ENCODE measurements at places on chromosomes 5 and 9.

DNA sequence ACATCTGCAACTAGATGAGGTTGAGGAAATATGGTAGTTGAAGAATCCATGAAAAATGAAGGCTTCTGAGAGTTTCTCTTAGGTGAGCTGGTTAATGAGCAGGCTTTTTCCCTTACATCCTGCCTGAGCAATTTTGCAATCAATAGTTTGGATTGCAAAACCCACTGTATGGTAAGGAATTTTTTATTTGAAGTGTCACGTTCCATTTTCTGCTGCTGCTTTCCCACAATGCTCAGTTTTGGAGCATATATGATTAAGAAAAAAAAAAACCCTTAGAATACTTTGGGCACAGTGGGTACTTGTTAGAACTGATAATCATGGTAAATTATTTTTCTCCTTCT is 144.2 kb downstream of the PCSK1 start:
- DNase-seq = no peak

- no peak for DNase-seq
These were observed 28.2 kb downstream of the RAB14 start for GRCh38 chr9:121173501-121173900.

- DNase-seq = no peak
These were observed 51.1 kb downstream of the ABHD17B start for GRCh38 chr9:71859939-71860338.

- no peak for DNase-seq
These were observed 48.4 kb downstream of the GPR21 start for GRCh38 chr9:123081824-123082223.

DNA sequence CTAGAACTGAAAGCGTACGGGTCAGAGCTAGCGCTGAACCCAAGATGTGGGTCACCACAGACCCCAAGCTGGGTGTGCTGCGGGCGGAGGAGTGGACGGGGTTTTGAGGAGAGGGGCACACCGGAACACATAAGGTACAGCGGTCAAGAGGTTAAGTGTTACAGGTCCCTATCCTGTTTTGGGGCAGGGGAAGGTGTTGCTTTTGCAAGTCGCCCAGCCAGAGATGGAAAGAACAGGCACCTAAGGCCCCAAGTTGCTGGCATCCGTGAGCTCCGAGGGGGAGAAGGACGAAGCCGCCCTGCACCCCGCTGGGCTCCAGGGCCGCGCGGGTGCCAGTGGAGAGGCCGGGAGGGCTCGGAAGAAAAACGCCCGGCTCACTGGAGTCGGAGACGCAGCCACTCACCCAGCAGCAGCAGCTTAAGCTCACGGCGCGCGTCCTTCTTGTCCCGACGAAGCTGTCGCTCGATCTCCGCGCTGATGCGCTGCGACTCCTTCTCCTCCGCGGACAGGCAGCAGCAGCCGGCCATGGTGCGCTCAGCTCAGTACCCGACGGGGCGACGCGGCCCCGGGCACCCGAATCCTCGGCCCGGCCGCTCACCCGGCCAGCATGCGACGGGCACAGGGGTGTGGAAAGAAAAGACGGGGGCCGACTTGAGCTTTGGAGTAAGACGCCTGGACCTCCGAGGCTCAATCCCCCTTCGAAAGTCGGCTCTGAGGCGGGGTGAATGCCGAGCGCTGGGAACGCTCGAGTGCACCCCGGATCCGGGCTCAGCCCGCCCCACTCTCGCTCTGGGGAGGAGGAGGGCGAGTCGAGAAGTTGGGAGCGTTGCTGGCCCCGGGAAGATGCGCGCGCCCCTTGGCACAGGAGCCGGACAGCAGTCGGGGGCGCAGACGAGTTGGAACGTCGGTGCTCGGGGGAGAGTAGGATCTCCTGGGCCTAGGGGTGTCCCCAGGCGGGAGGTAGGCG is 572 bp downstream of the GNA14 start:
- DNase-seq = no peak

GRCh38 chr5:149439899-149440542 is 60.9 kb upstream of the IL17B start:
- DNase-seq = no peak

- DNase-seq = no peak
These were observed 121.0 kb downstream of the NREP start for GRCh38 chr5:111635916-111636570.

DNA sequence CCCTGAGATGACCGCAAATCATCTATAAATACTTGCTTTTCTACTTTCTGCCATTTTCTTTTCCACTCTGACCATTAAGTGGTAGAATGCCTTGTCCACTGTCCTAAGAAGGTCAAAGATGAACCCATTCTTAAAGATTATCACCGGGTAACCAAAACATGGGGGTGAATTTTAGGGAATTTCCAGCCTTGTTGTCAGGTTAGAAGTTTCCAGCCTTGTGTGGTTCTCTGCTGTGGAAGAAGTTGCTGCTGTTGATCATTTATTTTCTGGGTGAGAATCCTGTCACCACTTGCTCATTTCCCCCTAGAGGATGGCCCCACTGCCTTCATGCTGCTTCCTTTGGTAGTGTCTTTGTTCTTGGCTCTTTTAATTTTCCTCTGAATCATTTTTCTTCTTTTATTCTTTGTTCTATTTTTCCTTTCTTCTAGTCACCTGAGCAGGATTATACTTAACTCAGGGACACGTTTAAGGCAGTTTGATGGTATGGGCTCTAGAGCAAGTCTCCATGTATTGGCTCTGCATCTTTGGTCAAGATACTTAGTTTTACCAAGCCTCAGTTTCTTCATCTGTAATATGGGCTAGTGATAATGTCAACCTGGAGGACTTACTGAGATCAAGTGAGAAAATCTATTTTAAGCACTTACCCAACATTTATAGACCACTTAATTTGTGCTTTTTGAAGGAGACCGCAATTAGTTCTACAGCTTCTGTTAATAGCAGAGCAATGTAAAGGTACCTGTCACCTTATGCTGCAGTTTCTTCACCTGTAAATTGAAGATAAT is 266.2 kb downstream of the ARHGAP26 start:
- no peak for DNase-seq

DNA sequence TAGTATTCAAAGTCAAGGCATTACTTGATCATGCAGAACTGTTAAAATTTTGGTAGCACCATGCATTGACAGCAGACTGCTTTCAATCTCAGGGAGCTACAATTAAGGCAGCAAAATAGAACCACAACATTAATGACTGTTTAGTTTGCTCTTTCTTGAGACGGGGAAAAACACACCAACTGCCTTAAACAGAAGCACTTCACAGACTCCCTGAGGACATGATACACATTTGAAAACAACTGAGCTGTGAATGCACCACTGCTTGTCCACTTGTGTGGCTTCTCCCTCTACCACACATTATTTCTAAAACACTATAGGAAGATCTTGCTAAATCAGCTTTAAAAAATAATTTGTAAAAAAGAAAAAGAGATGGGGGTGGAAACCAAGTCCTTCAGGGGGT is 79.6 kb upstream of the MAST4 start:
- no peak for DNase-seq

DNA sequence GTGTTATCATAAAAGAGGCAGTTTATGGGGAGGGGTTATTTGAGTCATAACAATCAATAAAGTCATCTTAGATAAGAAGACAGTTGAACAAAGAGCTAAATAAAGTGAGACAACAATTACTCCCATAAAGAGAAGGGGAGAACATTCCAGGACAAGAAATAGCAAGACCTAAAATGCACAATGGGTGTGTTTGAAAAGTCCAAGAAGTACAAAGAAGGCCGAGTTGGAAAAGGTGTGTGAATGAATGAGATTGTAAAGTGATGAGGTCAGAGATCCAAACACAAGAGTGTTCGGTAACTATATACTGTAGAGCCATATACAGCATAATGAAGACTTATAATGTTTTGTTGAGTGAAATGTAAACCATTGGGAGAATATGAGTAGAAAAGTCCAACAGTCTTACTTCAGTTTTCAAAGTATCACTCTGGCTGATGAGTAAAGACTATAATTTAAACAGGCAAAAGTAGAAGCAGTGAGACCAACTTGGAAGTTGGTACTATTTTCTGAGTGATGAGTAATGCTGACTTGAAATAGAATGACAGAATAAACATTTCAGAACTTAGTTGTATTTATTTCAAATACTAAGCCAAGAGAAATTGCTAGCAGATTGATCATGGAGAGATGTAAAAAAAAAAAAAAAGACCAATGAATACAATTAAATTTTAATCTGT is 868.7 kb upstream of the CDH9 start:
- no peak for DNase-seq
